ENCODE measurements at places on chromosomes 5 and 9.

DNA sequence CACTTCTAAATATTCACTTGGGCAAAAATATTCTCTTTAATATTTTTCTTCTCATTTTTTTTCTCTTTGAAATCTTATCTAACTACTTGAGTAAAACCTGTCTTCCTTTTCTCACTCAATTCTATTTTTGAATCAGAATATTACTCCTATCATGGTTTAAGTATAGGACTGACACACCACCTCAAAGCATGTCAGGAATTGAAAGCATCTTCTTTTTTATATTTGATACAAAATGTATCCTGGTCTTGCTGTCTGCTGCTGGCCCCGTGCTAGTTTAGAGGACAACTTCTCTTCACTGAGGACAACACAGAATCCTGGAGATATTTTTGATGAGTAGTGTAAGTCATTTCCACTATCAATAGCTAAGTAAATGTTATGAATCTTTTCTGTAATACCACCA is 383.6 kb downstream of the GADD45G start:
- DNase-seq: no peak

DNA sequence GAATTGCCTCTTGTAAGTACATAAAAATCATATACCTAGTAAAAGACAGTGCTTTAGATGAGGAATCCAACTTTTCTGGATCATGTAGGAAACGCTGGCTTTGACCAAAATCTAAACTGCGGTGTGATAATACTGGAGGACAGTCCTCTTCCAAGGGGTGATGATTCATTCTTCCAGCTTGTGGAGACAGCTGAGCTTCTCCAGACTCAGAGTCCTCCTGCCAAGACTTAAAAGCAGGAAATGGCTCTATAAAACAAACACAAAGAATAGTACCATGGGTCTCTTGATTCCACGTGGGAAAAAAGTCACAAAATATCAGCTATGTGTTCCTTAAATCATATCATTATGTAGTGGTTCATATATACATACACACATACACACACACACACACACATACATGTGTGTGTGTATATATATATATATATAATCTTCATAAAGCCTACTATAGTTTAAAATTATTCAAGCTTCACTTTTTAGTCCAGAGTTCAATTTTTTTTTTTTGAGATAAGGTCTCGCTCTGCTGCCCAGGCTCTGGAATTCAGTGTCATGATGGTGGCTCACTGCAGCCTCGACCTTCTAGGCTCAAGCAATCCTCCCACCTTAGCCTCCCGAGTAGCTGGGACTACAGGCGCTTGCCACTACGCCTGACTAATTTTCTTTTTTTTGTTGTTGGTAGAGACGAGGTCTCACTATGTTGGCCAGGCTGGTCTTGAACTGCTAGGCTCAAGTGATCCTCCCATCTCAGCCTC is 65.0 kb downstream of the PKD2L2 start:
- no peak for DNase-seq

DNA sequence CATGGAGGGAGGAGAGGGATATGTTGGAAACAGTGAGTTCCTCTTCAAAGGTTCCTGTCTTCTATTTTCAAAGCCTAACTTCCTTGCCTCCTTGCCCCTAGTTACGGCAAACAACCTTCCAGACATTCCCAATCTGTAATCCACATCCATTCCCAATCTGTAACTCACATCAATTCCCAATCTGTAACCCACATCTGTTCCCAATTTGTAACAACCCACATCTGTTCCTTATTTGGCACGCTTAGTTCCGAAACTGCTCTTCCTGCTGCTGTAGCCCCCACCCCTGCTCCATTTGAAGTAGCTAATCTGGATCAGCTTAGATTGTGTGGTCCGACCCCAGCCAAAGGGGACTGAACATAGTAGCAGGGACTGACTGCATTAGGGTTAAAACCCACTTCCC is 23.9 kb upstream of the IDNK start:
- no peak for DNase-seq

- no peak for DNase-seq
Measured at GRCh38 chr5:22605473-22605872, 247.7 kb downstream of the CDH12 start.

DNA sequence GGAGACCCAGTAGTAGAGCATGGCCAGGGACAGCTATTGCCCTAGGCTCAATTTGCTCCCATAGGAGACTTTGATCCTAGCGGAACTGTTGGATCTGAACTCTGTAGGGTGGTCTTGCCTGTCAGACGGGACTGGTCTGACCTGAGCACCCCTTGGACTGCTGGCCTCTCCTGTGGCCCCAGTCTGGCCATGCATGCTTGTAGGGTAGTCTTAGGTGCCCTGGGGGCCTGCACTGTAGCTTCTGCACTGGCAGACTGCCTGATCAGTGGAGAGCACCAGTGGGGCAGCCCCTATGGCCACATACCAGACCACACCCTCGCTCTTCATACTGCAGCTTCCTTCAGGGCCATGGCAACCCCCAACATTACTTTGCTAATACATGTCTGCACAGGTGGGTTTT is 396.1 kb upstream of the GRAMD2B start:
- DNase-seq: no peak
